ENCODE measurements at places on chromosomes 1 and 21. TPM values are rescaled to one million over a fixed set of nuclear protein-coding genes. Genes with fewer than 3 reads are reported as not detected.

The THEM5 gene
- polyA plus RNA-seq, result not detected

The UBE4B gene
- polyA plus RNA-seq, result 39.9 TPM

The OR2L2 gene
- polyA plus RNA-seq, result not detected

The CLIC6 gene
- 0.14 TPM for polyA plus RNA-seq

The OR10J1 gene
- not detected for polyA plus RNA-seq

The RORC gene
- polyA plus RNA-seq, result 3.1 TPM

The PGD gene
- 308 TPM for polyA plus RNA-seq

The GPR61 gene
- 1.6 TPM for polyA plus RNA-seq

The NBPF4 gene
- polyA plus RNA-seq, result not detected

The TCHH gene
- 0.07 TPM for polyA plus RNA-seq

The SPRR2F gene
- polyA plus RNA-seq, result not detected

The GUCA2B gene
- not detected for polyA plus RNA-seq

The TRIM17 gene
- polyA plus RNA-seq, result 0.61 TPM

The S100A3 gene
- polyA plus RNA-seq, result 0.71 TPM

The PDE4B gene
- 16.3 TPM for polyA plus RNA-seq

The AADACL3 gene
- not detected for polyA plus RNA-seq

The TUFT1 gene
- polyA plus RNA-seq, result 20.6 TPM

The WDR64 gene
- polyA plus RNA-seq, result not detected

The MPL gene
- polyA plus RNA-seq, result 0.32 TPM

The CLDN17 gene
- polyA plus RNA-seq, result not detected
